ENCODE measurements at places on chromosomes 13 and 19.

- no peak overlapping the region for H3K4me3 ChIP-seq
- no peak overlapping the region for H3K27ac ChIP-seq
- peaks cover 7% of the 10 kb centered on the region for H3K27me3 ChIP-seq
- peaks cover 28% of the 10 kb centered on the region for H3K4me1 ChIP-seq
- H3K36me3 ChIP-seq: no peaks in the 10 kb centered on the region
Observed at GRCh38 chr19:51503286-51503817, 1.8 kb upstream of the SIGLEC12 start.

DNA sequence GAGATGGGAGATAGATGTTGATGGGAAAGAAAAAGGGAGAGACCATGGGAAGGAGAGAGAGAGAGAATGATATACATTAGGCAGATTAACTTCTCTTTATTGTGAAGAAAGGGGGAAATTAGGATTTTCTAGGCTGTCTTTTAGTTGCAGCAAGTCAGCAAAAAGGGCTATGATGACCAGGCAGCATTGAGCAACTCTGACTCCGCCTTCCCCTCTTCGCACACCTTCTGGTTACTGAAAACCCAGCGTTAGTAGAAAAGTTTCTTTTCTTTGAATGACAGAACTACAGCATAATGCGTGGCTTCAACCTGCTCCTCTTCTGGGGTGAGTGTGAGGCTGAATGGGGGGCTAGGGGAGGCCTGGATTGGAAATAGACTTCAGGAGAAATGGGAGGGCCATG is at the start of gene ADGRE1:
Gene ADGRE1, plus strand, starts transcription at position 264 of the 400 bp plus-strand sequence. Its CDS starts 30 bp downstream, at position 294.
- DNase-seq: no peak
- H3K4me3 ChIP-seq: peak within 1 kb of the TSS; percentile 48
- H3K4me1 ChIP-seq: peaks cover 54% of the 10 kb centered on the region
- H3K27me3 ChIP-seq: peaks cover 3% of the 10 kb centered on the region
- H3K27ac ChIP-seq: peak within 1 kb of the TSS; percentile 81
- peaks cover 6% of the 10 kb centered on the region for H3K36me3 ChIP-seq

DNA sequence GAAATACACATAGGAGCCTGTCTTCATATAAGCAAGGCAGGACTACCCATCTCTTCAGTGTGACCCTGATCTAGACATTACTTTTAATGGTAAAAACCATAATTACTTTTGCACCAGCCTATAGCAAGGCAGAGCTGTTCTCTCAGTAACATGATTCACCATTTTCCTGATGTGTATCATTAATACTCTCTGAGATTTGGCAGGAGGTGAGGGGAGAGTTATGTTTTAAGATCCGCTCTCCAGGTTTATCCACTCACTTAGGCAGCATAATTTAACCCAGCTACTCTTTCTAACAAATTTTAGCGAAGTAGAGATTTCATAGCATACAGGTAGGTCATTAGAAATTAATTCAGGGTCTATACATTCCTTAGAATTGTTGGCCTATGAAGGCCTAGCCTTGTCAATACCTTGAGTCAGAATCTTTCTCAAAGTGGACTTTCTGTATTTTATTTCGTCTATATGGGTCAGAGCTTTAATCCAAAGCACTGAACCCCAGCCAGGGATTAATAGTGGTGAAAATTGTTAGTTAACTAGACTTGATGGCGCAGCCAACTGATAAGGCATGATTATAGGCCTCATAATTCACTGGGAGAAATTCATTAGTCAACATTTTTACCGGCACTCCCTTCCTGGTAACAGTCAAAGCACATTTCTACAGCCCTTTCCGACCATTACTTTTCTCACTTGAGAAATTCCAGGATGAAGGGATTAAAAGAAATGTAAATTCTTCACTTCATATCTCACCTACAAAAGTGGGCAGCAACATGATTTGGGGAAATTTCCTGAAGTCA is 955.1 kb downstream of the DIAPH3 start:
- no peaks in the 10 kb centered on the region for H3K4me1 ChIP-seq
- H3K27me3 ChIP-seq: no peaks in the 10 kb centered on the region
- H3K36me3 ChIP-seq: no peaks in the 10 kb centered on the region
- H3K27ac ChIP-seq: no peak overlapping the region
- H3K4me3 ChIP-seq: no peak overlapping the region

DNA sequence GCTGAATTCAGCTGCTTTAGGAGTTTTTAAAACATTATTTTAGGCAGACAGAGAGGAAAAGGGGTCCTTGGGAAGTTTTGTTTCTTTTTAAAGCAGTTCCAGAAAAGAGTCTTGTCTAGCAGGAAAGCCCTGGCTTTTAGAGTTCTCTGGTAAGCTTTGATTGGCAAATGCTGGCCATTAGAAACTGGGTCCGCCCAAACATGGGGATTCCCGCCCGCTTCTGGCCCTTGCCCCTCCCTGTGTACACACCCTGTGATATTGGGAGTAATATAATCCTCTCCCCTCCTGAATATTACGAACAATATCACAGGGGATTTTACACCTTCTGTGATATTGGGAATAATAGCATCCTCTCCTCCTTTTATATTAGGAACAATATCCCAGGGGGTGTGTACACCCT is 58.9 kb downstream of the ERICH4 start:
- no peak for DNase-seq
- no peak overlapping the region for H3K27ac ChIP-seq
- H3K4me3 ChIP-seq: no peak overlapping the region
- peaks cover 11% of the 10 kb centered on the region for H3K4me1 ChIP-seq
- H3K27me3 ChIP-seq: peaks cover 30% of the 10 kb centered on the region
- no peaks in the 10 kb centered on the region for H3K36me3 ChIP-seq

- H3K27me3 ChIP-seq: no peaks in the 10 kb centered on the region
- no peaks in the 10 kb centered on the region for H3K36me3 ChIP-seq
- DNase-seq: no peak
- H3K4me1 ChIP-seq: no peaks in the 10 kb centered on the region
Observed at GRCh38 chr13:90732049-90732448, 615.4 kb upstream of the MIR17HG start.

- H3K4me1 ChIP-seq: peaks cover 30% of the 10 kb centered on the region
- peak overlapping the region; percentile 99 for H3K4me3 ChIP-seq
- H3K27me3 ChIP-seq: no peaks in the 10 kb centered on the region
- H3K36me3 ChIP-seq: peaks cover 17% of the 10 kb centered on the region
Observed at GRCh38 chr19:39998501-39998900, 1.6 kb downstream of the ZNF546 start.

DNA sequence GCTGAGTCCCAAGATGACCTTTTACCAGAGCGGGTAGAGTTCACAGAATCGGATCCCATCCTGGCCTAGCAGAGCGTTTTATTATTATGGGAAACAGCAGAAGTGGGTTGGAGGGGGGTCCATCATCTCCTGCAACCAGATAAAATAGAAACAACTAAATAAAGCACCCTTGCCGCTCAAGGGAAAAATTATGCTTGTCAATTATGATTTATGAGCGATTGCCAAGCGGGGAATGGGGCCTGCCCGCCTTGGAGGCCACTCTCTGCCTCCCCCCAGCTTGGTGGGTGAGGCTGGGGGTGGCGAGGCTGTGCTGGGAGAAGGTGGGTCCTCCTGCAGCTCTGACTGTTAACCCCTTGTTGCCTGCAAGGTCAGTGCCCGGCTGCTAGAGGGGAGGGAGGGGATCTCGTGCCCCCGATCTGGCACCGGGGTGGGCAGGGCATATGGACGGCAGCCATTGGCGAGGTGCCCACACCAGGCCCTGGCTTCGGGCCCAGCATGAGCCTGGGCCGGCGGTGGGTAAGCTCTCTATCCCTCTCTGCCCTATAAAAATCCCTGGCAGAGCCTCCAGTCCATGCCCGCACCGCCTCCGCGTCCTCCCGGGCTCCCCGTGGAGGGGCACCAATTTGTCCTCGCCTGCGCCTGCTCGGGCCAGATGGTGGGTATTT is 129.1 kb downstream of the URI1 start:
- no peak overlapping the region for H3K27ac ChIP-seq
- no peak overlapping the region for H3K4me3 ChIP-seq
- no peaks in the 10 kb centered on the region for H3K27me3 ChIP-seq
- no peaks in the 10 kb centered on the region for H3K36me3 ChIP-seq

GRCh38 chr19:44447916-44448674 is at the start of gene ZNF229:
TSS of gene ZNF229 (minus strand) at chr19:44448472. CDS start at chr19:44442847, 5,625 bp downstream.
- DNase-seq: peak; percentile 28
- peaks cover 6% of the 10 kb centered on the region for H3K36me3 ChIP-seq
- H3K4me3 ChIP-seq: peak within 1 kb of the TSS; percentile 76
- H3K4me1 ChIP-seq: peaks cover 5% of the 10 kb centered on the region
- no peak within 1 kb of the TSS for H3K27ac ChIP-seq

All from activated T-helper 1 cell treated with anti-CD3 and anti-CD28 coated beads, Interleukin-12 subunit alpha, Interleukin-12 subunit beta, Interleukin-2, Interleukin-4 antibody, amounts not matched to agents 30 ng/mL and 10 ng/mL and 1 ng/mL, durations not matched to agents 14 hours and 24 hours and 36 hours (primary cell).